SK-N-DZ (cell line): ENCODE measurements at places on chromosomes 16 and 17.
A peak's percentile ranks its signal among the peaks of the same experiment; 100 is the strongest.

DNA sequence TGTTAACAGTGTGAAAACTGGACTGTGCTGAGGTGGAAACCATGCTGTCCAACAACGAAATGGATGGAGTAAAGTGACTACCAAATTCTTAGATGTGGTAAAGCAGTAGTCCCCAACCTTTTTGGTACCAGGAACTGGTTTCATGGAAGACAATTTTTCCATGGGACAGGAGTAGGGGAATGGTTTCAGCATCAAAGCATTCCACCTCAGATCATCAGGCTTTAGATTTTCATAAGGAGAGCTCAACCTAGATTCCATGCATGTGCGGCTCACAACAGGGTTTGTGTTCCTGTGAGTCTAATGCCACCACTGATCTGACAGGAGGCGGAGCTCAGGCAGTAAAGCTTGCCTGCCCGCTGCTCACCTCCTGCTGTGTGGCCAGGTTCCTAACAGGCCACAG is 11.5 kb downstream of the SLX4 start:
- no peak for DNase-seq

DNA sequence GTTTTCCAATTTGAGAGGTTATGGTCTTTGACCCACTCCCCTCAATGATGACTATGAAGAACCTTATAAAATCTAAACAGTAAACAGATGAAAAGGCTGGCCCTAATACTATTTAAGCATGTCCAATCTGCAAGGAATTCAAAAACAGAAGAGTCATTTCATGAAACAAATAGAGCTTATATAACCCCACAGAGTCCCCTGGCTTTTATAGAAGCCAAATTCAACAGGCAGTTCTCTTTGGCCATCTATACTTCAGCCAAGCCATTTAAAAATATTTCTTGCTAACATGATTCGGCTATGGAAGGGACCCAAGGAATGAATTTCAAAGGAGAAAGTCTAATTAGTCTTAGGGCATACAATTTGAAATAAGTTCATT is 43.4 kb downstream of the SPOP start:
- DNase-seq: no peak

DNA sequence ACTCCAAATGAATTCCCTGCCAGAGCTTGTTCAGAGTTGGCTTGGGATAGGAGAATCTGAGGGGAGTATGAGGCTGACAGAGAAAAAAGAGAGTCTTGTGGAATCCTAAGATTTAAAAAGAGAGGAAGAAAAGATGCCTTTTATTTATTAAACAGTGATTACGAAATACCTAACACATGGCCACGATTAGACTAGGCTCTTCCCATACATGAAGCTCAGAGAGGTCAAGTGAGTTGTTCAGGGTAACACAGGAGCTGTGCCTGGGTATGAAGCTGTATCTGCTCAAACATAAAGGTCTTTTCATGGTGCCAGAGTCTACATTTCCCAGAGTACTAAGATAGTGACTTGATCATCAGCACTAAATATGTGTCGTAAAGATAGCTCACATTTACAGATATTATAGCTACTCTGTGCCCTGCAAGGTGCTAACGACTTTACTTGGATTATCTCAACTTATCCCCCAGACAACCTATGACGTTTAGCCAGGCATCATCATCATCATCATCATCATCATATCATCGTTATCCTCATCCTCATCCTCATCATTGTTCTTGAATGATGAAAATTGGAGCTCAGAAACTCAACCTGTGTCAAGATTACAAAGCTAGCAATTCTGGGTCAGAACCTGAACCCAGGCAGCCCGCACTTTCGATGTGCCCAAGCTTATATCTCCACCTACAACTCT is 500.8 kb downstream of the NPIPA7 start:
- DNase-seq: no peak

DNA sequence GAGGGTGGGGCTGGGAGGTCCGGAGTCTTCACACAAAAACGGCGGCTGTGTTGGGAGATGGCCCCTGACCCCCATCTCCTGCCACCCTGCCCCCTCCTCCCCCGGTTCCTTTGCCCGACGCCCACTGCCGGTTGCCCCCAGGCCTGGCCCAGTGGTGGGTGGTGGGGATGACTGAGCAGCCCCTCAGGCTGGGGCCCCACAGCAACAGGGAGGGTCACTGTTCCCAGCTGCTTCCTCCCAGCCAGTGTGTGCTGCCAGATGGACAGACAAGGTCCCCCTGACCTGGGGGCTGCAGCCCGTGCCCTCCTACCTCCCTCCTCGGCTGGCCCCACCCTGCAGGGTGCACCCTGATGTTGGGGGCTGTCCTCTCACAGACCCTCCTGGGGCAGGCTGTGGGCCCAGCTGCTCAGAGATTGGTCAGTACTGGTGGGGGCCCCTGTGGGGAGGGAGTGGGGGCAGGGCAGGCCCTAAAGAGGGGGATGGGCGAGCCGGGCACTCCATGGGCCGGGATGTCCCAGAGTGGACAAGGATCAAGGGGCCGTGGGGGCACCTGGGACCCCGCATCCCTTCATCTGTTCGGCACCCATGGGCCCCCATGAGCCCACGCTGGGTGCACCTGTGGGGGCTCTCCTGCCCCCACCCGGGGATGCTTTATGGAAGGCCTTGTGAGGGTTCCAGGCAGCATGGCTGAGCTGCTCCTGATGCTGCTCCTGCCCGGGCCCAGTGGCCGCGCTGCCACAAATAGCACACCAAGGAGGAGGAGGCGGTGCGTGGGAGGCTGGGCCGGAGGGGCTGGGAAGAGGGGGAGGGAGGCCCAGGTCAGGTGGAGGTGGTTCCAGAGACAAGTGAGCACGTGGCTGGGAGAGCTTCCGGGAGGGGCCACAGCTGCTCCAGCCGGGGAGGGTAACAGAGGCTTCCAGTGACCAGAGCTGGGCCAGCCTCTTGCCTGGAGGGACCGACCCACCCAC is 5.1 kb downstream of the C1QTNF8 start:
- DNase-seq: no peak

GRCh38 chr17:47240806-47241205 is 12.8 kb upstream of the ITGB3 start:
- DNase-seq: no peak

DNA sequence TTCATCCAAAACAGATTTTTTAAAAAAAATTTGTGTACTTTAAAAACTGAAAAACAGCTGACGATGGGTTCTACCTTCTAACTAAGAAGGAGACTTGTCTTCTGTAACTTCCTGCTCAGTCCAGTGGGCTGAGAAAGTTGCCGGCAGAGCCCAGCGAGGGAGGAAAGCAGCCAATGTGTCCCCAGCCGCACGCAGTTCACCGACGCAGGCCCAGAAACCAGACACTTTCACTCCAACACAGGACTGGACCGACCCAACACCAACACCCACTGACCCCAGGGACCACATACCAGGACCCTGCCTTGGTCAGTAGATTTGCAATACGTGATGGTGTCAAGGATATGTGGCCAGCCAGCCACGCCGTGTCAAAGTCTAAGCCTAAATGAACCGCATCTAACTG is 25.6 kb downstream of the TRAP1 start:
- no peak for DNase-seq

DNA sequence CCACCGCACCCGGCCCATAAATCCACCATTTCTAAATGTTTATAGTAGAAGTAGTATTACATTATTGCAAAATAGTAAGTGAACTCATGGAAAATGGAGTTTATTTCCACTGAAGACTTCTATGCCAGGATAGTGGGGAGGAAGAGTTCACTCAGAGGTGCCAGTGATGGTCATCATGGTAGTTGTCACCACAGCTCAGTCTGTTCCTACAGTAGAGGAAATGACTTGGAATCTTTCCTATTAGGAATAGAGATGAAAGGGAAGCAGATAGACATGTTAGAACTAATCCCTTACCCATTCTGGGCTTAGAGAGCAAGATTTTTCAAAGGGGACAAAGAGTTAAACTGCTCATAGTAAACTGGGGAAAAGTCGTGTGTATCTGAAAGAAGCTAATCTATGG is 20.1 kb downstream of the MRPL45 start:
- DNase-seq: no peak

DNA sequence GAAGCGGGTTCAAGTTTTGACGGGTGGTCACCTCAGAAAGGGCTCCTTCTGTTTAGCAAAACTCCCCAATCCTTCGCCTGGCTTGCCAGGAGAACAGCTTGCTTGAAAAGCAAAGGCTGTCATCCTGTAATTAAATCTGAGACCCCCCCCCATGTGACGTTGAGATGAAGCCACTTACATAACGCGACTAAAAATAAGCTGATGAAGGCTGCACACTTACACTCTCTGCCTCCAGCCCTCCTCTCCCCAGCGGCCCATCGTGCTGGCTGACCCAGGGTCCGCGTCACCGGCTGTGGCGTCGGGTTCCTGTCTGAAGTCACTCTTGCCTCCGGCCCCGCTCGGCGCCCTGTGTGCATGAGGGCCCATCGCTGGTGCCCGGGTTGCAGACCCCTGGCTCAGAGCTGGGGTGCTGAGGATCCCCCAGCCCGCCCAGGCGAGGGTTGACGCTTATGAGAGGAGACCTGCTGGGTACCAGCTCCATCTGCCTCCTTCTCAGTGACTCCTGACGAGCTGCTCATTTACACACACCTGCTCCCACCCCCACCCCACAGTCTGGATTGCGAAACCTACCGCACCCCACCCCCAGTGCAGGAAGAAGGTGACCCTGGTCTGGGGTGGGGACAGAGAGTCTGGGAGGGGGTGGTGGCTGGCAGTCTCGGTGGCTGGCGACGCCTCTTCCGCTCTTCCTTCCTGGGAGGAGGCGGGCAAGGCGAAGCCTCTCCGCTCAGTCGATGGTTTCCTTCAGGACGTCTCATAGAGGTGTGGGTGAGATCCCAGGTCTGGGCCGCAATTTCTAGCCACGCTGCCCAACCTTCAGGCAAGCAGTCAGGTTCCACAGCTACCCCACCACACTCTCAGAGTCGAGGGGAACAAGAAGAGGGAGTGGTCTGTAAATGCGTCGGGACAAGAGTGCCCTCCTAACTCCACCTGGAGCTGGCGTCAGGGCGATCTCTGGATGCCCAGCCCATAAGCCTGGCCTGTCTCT is 3.1 kb upstream of the BAIAP2 start:
- no peak for DNase-seq

GRCh38 chr17:73998653-73999645 is 204.5 kb upstream of the RPL38 start:
- DNase-seq: peak; percentile 23

DNA sequence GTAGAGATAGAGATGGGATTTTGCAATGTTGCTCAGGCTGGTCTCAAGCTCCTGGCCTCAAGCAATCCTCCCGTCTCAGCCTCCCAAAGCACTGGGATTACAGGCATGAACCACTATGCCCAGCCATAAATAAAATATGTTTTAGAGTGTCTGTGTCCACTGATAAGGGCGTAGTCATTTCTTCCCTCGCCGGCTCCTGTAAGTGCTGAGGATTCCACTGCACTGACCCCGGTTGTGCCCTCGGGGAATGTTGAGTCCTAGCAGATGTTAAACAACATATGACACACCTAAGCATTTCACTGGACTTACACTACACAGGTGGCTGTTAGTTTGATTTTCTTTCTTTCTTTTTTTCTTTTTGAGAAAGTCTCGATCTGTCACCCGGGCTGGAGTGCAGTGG is 5.6 kb upstream of the SHMT1 start:
- DNase-seq: no peak

- no peak for DNase-seq
Observed at GRCh38 chr16:81901484-81901883, 109.8 kb downstream of the SDR42E1 start.

DNA sequence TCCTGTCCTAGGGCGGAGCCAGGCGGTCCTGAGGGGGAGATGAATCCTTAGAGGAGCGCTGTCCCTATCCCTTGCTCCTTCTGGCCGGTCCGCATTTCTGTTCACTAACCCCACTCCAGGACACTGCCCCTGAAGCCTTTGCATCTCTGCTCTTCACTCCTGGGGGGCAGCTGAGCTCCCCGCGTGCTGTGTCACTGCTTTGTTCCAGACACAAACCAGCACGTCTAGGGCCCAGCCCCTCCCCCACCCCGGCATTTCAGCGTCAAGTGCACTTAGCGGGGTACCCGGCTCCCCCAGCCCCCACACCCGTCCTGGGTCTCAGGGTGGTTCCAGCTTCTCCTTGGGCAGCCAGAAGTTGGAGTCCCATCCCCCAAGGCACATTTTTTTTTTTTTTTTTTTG is 8.9 kb downstream of the CORO6 start:
- no peak for DNase-seq

GRCh38 chr16:69727916-69728270 is 1.5 kb upstream of the NQO1 start:
- DNase-seq: no peak

GRCh38 chr16:4733747-4734062 is 366 bp downstream of the ANKS3 start:
- DNase-seq: no peak

- no peak for DNase-seq
Observed at GRCh38 chr17:79835470-79835899, 3.8 kb downstream of the CBX4 start.

- peak; percentile 80 for DNase-seq
Observed at GRCh38 chr16:46908540-46909372, 24.6 kb downstream of the GPT2 start.

- peak; percentile 79 for DNase-seq
Observed at GRCh38 chr17:8225813-8226535, 15.6 kb upstream of the AURKB start.

DNA sequence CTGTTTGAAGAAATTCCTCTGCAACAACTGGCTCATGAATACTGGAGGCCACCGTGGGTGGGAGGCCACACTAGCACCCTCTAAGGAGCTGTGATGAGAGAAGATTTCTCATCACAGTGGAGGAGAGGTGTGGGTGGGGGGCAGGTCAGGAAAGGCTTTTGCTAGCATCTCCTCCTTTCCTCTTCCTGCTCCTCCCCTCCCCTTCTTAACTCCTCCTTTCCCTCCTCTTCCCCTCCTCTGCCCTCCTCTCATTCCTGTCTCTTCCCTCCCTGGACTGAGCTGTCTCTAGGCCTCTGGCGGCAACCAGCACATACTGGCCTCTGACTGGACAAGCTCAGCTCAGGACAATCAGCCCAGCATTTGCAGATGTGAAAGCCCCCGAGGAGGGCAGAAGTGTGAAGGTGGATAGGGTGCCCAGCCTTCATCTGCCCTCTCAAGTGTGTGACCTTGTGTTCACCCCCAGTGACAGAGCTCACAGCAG is 19.0 kb upstream of the LHX1 start:
- no peak for DNase-seq

GRCh38 chr17:81484195-81484979 is 28.2 kb downstream of the ACTG1 start:
- peak; percentile 89 for DNase-seq

DNA sequence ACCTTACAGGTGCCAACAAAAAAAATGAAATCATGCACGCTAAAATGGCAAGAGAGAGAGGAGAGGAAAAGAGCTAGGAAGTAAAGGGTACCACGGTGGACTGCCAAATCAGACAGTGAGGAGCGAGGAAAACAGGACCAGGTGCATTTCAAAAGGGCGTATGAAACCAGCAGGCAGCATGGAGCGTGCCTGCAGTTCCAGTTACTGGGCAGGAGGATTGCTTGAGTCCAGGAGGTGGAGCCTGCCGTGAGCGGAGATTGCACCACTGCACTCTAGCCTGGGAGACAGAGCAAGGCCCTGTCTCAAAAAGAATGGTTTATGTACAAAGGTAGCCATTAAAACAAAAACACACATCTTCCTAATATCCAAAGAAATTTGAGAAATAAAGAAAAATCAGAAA is 16.4 kb downstream of the USP36 start:
- no peak for DNase-seq

- no peak for DNase-seq
Observed at GRCh38 chr17:17372856-17373520, 69.8 kb downstream of the NT5M start.

- peak; percentile 25 for DNase-seq
Observed at GRCh38 chr16:74607962-74608356, 1.0 kb upstream of the GLG1 start.
